H4 (cell line): ENCODE measurements at places on chromosomes 5 and 9. TPM values are rescaled to one million over a fixed set of nuclear protein-coding genes. Genes with fewer than 3 reads are reported as not detected.

GRCh38 chr5:77262697-77263096, 52.2 kb downstream of the PDE8B start:
- DNase-seq, result no peak

DNA sequence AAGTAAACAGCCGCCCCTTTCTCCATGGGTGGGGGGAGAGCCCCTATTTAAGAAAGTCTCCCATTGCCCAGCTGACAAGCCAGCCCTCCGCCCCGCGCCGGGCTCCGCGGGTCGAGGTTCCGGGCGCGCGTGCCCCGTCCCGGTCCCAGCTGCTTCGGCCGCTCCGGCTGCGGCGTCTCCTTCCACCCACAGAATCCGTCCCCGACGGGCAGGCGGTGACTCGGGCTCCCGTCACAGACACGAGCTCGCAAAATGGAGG, 223 bp downstream of the NR3C1 start:
- no peak for DNase-seq

- no peak for DNase-seq
These were observed 180.2 kb downstream of the HSPA4 start for GRCh38 chr5:133232011-133232410.

GRCh38 chr9:28650327-28650726, 1077.0 kb upstream of the C9orf72 start:
- no peak for DNase-seq

DNA sequence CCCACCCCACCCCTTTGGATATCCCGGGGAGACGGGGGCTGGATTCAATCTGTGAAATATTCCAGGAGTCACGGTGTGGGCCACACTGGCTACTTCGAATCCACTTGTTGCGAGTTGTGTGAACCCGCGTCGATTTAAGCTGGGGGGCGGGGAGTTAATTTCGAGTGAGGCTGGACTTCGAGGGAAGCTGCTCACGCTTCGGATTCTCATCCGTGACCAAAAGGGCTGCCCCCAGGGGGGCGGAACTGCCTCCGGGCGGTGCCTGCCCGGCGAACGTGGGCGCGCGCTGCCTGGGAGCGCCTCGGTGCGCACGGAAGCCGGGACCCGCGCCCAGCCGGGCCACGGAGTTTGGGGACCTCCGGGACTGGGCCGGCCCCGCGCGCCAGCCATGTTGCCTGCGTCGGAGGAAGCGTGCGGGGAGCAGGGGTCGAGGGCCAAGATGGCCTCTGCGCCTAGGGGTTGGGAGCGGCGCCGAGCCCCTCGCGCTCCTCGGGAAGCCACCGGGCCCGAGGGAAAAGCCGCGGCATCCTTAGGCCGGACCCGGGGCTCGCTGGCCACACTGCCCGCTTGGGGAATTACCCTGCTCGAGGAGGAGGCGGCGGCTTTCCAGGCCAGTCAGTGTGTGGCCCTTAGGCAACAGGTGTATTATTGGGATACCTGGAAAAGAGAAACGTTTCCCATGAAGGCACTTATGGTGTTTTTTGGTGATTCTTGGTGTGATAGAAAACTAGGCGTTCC, 975 bp downstream of the OCLN start:
- DNase-seq, result no peak

- DNase-seq, result no peak
These were observed 65.7 kb upstream of the EQTN start for GRCh38 chr9:27362447-27363210.

GRCh38 chr9:118281772-118282171, 577.6 kb downstream of the TLR4 start:
- DNase-seq, result no peak

Gene MAMDC2
- not detected in 2 replicates for total RNA-seq

Gene RASGEF1C
- 0.39 TPM in 1 of 2 replicates, not detected in the other for total RNA-seq

Gene ZDHHC21
- 2.6 and 3.6 TPM in 2 replicates for total RNA-seq

Gene CCDC171
- 1.8 and 2.2 TPM in 2 replicates for total RNA-seq

Gene C5orf58
- total RNA-seq, result not detected in 2 replicates
